ENCODE measurements at places on chromosomes 6 and 20.

GRCh38 chr20:55790178-55790577, 215.1 kb downstream of the CBLN4 start:
- no peak for DNase-seq

DNA sequence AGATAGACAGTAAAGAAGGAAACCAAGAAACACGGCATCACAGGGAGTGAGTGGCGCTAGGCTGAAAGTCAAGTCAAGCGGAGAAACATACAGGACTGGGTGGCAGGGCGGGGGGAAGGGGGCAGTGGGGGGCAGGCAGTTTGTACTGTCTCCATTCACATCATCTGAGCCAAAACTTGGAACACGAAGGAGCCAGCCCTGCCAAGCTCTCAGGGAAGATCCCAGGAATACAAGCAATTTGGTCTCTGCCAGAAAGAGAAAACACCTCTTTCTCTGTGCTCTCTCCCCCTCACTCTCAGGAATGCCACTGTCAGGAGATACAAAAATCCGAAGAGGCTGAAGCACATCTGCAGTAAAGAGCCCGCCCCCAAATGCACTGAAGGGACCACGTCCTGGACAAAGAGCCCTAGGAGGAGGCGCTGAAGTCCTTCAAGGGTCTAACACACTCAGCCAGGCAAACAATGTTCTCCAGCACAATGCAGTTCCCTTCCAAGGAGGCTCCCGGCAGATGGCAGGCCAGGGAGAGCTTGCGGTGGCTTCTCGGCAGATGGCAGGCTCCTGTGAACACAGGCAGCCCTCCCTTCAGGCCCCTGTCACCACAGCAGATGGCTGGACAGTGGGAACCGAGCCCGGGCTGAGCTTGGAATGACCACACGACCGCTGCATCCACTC, 90.0 kb downstream of the ATP9A start:
- DNase-seq, result no peak

GRCh38 chr6:42100029-42100901, 42.2 kb downstream of the C6orf132 start:
- no peak for DNase-seq

- no peak for DNase-seq
These were observed 173.3 kb downstream of the PTPRK start for GRCh38 chr6:128347123-128347522.

DNA sequence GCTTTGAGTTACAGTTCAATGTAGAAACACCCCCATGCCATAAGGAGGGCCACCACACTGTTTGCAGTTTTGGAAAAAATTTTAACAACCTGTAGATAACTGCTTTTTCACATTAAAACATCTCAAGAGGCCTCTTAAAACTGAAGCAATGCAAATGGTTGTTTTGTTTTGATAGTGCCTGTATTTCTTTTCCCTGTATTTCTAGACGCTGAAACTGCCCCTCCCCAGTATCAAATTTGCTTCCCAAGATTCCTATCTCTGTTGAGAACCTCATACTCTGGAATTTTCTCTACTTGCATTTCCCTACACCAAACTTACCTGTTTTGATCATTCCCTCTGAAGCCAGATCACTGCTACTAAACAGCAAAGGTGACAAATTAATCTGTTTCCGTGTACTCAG, 98.5 kb downstream of the PHACTR1 start:
- no peak for DNase-seq

Measured in omental fat pad (tissue), 4 donors.